ENCODE measurements at places on chromosomes 4 and X.
A peak's percentile ranks its signal among the peaks of the same experiment; 100 is the strongest.

DNA sequence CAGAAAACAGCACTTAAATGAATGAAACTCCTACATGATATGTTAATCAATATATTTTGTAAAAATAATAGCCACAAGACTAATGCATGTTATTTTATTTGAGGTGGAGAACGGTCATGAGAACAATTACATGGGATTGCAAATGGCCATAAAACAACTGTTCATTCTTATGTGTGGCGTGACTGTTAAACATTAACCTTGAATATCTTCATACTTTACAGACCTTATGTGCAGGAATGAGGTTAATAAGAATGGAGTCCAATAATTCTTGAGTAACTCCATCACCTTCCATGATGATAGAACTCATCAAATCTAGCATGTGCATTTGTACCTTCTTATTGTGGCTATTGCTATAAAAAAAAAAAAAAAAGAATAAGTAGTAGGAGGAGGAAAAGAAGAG lies 55.3 kb downstream of the PDS5A start:
- no peak for DNase-seq

GRCh38 chr4:141580523-141580922 lies 55.9 kb upstream of the IL15 start:
- DNase-seq, result no peak

DNA sequence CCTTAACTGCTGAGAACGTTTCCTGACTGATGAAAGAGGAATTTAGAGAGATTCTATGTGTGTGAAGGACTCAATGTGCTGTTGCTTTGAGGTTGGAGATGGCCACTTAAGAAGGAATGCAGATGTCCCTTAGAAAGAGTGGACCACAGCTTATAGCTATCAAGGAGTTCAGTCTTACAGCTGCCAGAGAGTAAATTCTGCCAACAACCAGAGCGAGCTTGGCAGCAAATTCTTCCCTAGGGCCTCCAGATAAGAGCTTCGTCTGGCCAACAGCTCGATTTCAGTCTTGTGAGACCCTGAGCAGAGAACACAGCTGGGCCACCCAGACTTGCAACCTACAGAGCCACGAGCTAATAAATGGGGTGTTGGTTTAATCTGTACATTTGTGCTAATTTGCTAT lies 21.8 kb downstream of the MID1 start:
- no peak for DNase-seq

DNA sequence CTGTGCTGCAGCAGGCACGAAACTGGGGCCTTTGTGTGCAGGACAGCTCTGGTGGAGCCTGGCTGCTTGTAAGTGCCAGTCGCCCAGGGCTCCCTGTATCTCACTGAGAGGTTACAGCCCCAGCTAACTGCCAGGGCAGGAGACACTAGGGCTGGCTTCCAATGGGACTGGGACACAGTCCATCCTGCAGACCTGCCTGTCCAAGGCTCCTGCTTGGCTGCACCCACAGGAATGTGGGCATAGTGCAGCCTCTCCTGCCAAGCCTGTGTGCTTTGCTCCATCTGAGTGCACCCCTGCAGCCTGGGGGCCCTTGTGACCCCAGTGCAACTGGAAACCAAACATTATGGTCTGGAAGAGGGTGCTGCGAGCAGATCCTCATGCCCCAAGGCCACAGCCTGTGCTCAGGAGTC lies 144.0 kb downstream of the ADAM29 start:
- no peak for DNase-seq

DNA sequence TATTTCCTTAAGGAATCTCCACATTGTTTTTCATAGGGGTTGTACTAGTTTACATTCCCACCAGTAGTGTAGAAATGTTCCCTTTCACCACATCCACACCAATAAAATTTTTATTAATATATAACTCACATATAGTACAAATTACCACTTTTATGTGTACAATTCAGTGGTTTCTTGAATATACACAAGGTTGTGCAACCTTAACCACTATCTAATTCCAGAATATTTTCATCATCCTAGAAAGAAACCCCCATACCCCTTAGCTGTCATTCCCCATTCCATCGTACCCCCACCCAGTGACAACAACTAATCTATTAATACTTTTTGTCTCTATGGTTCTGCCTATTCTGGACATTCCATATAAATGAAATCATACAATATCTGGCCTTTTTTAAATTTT lies 108.3 kb upstream of the USP9X start:
- DNase-seq, result no peak

DNA sequence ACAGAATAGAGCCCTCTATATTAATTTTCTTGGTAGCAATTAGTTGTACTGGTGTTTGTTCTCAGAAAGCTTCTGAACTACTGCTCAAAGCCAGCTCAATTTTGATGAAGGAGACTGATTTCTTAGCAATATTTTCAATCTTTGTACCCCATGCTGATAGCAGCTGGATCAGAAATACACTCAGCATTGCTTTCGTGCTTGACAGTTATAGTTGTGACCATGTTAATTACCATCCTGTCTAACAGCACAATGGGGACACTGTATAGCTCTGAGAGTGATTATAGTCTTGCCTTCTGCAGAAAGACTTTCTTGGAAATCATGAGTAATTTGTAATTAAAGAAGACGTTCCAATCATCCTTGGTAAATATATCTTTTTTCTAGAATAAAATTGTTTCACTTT lies 79.7 kb upstream of the GNPDA2 start:
- no peak for DNase-seq

- no peak for DNase-seq
These were observed 14.5 kb downstream of the TMEM131L start for GRCh38 chr4:153480704-153481103.

GRCh38 chrX:11533199-11533651 lies 132.5 kb downstream of the ARHGAP6 start:
- peak; percentile 45 for DNase-seq
